Fibroblast of the aortic adventitia (primary cell): ENCODE measurements at places on chromosomes 2 and 18. TPM values are rescaled to one million over a fixed set of nuclear protein-coding genes. Genes with fewer than 3 reads are reported as not detected.

- DNase-seq, result no peak
These were observed 64.6 kb upstream of the MYO3B start for GRCh38 chr2:170113168-170113894.

DNA sequence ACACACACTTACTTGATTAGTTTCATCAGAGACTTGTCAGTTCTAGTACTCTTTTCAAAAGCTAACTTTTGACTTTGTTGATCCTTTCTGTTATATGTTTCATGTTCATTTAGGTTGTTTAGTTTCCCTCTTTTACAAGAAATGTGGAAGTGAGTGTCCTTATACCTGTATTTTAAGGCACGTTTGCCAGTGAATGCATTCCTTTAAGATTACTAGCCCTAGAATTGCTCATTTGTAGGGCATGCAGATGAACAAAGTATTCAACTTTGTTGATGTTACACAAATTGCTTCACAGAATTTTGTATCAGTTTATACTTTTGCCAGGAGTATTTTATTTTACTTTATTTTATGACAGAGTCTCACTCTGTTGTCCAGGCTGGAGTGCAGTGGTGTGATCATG lies 6.3 kb downstream of the IL1RL2 start:
- peak; percentile 32 for DNase-seq

GRCh38 chr2:12819721-12820120 lies 103.0 kb downstream of the TRIB2 start:
- DNase-seq, result peak; percentile 88

DNA sequence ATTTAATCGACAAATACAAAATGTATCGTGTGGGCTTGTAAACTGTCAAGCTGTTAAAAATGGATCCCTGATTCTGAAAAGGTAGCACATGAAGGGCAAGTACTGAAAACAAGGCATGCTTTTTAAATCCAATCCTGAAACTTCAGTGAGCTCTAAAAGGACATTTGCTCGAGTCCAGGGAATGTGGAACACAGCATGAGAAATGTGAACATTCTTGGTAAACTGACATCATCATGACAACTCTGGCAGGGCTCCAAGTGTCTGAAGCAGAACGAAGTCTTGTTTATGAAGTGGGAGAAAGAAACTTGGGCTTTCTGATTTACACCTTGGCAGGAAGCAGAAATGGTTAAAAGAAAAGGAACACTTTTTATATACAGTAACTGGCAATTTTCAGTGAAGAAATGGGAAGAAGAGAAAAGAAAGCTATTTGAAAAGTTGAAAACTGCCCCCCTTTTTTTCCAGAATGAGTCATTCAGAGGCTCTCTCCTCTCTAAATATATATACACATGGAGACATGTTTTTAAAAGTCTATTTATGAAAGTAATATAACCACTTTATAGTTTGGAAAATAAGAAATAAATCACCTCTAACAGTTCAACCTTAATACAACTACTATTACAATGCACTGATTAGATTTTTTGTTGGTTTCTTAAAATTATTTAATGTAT lies 120.8 kb downstream of the GAREM1 start:
- peak; percentile 98 for DNase-seq

DNA sequence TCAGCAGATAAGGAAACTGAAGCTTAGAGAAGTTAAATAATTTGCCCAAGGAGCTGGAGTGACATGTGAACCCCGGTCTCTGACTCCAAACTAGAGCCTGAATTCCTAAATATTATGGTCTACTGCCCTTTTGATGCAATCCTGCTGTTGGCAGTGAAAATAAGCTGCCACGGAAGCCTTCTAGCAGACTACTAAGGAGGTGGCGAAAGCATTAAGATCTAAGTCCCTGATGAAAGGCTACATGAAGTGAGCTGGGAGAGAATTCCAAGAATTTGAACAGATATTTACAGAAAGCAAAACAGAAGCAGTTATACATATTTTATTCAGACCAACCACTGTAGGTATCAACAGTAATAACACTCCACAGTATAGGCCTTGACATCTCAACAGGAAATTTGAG lies 28.1 kb downstream of the TRMT61B start:
- no peak for DNase-seq

GRCh38 chr2:10305715-10306114 lies 3.0 kb downstream of the HPCAL1 start:
- DNase-seq, result no peak

- no peak for DNase-seq
These were observed 751 bp upstream of the NMI start for GRCh38 chr2:151289972-151290866.

GRCh38 chr2:129934044-129934822 lies 45.2 kb upstream of the RAB6C start:
- DNase-seq, result no peak

- no peak for DNase-seq
These were observed 18.3 kb downstream of the CCT7 start for GRCh38 chr2:73252238-73253027.

DNA sequence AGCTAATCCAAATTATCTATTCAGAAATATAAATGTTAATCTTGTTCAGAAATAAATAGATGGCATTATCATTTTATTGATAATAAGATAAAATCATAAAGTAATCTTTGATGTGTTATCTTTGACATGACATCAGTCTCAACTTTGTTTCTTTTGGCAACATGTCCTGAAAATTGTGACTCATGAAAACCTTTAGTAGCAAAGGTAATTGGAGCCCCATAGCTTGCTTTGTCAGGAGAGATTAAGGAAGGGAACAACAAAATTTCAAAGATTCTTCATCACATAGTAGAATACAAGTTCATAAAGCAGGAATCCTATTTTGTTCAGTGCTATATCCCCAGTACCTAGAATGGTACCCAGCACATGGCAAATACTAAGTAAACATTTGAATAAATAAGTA lies 165.4 kb downstream of the KCNE4 start:
- no peak for DNase-seq

The SLC16A14 gene
- total RNA-seq, result 0.49 and 1.4 TPM in 2 replicates

The CXCR4 gene
- 0.27 and 1.2 TPM in 2 replicates for total RNA-seq

The GBX2 gene
- total RNA-seq, result 0.25 TPM in 1 of 2 replicates, not detected in the other

The HEATR5B gene
- total RNA-seq, result 20.6 and 21.1 TPM in 2 replicates
